ENCODE measurements at places on chromosomes 2 and 18.
A peak's percentile ranks its signal among the peaks of the same experiment; 100 is the strongest.

DNA sequence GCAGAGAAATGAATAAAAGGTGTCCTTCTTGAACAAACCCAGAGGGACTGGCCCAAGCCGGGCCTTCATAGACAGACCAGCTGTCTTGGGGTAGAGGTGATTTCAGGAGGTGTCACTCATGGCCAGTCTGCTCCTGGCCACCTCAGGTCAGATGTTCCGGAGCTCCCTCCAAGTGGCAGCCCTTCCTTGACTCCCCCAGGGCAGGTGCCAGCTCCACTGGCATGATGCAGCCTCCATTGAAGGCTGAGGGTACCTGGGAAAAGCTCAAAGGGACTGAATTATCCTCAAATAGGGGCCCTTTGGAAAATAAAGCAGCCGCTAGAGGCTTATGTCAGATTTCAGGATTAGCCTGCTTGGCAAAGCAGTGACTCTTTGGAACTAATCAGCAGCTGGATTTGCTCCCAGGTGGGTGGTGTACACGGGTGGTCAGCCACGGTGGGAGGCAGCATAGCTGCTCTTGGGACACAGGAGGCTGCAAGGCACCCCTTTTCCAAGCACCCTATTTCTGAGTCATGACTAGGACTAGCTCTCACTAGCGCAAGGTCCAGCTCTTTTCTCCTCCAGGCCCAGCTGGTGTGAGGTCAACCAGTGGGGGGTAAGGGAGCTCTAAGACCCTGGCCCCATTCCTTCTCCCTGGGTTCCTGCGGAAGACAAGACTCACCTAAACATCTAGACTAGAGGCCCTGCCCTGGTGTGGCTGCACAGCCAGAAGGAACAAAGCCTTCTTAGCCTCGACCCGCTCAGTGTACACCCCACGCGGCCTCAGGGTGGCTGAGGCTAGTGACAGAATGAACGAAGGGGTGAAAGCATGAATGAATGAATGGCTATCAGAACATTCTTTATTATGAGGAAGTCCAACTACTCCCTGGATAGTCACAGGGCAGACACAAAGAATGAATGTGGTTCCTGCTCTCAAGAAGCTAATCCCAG lies 29.3 kb downstream of the HS1BP3 start:
- no peak for DNase-seq

- DNase-seq = no peak
Measured at GRCh38 chr2:16031848-16032159, 91.5 kb downstream of the MYCN start.

DNA sequence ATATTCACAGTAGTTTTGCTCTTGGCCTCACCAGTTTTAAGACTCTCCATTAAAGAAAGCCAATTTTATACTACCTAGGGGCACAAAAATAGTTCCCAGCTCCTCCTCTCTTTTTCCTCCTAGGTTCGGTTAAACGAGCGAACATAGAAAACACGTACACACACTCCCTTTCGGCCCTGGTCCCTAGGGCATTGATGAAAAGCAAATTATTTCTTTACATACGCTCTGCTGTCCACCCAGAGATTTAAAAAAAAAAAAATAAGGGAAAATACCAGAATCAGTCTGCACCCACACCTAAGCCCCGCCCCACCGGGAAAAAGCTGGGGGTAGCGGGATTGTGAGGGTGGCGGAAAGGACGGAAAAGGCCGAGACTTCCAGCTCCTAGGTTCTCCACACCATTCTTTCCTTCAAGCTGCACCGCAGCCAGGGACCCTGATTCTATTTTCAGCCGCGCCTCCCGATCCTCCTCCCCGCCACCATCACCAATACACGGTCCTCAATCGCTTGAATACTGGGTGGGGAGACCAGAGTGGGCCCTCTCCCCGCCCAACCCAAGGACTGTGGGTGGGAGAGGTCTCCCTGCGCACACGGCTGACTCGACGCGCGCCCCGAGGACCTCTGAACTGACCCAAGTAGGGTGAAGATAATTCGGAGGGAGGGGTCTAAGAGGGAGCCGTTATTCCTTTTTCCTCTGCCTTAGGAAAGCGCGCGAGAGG lies 769 bp downstream of the ATF2 start:
- no peak for DNase-seq

GRCh38 chr2:226310146-226310545 lies 489.5 kb downstream of the IRS1 start:
- DNase-seq = no peak

GRCh38 chr2:97742381-97742847 lies 29.0 kb downstream of the ZAP70 start:
- DNase-seq = peak; percentile 38

GRCh38 chr2:121235542-121235941 lies 49.5 kb downstream of the TFCP2L1 start:
- DNase-seq = peak; percentile 15

GRCh38 chr2:200603972-200604371 lies 18.2 kb downstream of the AOX1 start:
- no peak for DNase-seq

DNA sequence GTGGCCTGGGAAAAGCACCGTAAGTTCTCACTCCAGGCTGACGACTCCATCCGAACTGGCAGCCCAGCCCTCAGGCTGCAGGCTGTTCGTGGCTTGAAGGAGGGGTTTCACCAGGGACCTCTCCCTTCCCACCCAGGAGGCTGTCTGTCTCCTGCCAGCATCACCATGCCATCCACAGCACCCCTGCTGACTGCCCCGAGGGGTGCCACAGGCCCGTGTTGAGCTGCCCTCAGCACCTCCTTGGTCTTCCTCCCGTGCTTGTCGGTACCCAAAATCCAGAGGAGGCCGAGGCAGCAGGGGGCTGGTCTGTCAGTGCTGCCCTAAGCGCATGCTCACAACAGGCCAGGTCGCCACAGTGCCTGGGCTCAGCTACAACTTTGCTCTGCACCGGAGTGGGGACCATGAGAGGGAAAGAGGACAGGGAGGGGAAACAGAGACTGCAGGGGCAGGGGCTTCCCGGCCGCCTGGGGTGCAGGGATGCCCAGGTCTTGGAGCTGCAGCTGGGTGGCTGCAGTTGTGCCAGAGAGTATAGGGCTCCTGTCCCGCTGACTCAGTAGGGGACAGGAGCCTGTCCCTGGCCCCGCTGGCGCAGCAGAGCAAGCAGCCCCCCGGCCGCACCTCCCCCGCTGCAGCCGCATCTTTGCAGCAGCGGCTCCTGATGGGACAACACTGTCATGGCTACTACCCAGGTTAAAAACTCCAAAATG lies 963.7 kb upstream of the CRIM1 start:
- DNase-seq = no peak

- no peak for DNase-seq
Measured at GRCh38 chr2:212609479-212609878, 70.9 kb upstream of the ERBB4 start.

DNA sequence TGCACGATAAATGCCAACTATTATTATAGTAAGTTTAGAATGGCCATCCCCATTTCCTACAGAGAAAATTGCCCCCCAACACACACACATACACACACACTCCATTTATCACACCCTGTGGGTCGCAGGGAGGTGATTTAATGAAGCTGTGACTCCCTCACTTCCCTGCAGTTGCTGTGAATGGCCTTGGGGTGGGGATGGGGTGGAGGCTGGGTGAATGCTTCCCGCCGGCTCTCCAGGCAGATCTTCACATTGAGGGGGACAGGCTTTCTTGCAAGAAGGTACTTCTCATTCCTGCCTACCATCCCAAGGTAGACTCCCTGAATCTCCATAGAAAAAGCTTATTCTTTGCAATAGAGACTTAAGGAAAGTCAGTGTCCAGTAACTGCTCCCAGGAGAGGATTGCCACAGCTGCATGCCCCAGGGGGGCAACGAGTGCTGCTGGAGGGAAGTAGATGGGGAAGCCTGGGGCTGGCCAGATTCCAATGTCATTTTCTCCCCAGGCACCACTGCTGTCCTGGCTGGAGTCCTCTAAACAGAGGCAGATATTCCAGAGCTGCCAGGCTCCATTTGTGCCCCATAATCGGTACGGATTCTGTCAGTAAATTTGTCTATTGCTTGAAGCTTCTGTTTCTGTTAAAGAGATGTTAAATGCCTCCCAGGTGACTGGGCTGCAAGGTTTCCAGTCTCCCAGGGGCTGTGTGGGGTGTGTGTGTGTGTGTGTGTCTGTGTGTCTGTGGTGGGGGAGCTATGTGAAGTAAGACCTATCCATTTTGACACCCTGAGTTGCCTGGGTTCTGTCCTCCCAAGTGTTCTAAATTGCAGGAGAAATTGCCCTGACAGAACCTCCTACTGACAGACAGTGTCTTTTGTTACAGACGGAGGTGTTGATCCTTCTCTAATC lies 265.5 kb downstream of the SRBD1 start:
- DNase-seq = peak; percentile 42

- no peak for DNase-seq
Measured at GRCh38 chr2:42082016-42082415, 34.2 kb downstream of the PKDCC start.

DNA sequence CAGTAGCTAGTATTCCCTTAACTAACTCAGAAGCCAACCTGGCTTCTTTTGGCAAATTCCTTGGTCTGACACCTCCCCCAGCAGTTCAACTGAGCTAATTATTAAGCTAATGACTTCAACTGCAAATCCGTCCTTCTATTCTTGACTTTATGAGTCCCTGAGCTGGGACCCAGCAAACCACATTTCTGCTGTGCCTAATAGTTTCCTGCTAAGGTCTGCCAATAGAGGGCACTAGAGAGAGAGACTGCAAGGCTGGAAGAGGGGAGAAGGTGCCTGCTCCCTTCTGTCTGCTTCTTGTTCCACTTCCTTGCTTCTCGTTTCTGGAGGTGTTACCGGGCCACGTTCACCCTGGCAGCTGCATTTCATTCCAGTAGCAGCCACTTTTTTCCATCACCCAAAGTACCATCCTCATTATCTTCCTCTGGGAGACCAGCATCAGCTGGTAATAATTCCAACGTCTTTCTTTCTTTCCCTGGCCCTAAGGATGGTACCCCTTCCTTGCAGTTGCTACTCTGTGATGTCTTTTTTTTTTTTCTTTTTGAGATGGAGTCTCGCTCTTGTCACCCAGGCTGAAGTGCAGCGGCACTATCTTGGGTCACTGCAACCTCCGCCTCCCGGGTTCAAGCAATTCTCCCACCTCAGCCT lies 352.0 kb downstream of the TNS1 start:
- peak; percentile 75 for DNase-seq

- DNase-seq = no peak
Measured at GRCh38 chr2:155157065-155157464, 458.6 kb downstream of the KCNJ3 start.

- no peak for DNase-seq
Measured at GRCh38 chr18:55398858-55399257, 189.1 kb downstream of the TCF4 start.

- no peak for DNase-seq
Measured at GRCh38 chr2:188522517-188522916, 230.8 kb downstream of the GULP1 start.

GRCh38 chr2:111057721-111058120 lies 63.0 kb upstream of the BCL2L11 start:
- no peak for DNase-seq

DNA sequence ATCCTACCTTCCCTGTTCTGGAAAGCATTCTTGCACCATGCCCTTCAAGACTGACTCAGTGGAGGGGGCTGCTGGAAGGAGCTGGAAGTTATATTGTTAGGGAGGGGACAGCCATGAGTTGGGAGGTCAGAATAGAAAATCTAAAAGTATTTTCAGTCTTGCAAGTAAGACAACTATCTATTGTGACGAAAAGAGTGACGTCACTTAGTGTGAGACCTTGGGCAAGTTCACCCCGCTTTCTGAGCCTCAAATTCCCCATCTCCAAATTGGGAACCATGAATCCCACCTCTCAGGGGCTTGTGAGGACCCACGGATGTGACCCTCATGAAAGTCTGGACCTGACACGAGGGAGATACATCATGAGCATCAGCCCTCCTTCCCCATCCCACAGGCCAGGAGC lies 46.5 kb downstream of the FOSL2 start:
- DNase-seq = no peak

GRCh38 chr2:43832457-43832856 lies 6.2 kb downstream of the ABCG5 start:
- peak; percentile 20 for DNase-seq

DNA sequence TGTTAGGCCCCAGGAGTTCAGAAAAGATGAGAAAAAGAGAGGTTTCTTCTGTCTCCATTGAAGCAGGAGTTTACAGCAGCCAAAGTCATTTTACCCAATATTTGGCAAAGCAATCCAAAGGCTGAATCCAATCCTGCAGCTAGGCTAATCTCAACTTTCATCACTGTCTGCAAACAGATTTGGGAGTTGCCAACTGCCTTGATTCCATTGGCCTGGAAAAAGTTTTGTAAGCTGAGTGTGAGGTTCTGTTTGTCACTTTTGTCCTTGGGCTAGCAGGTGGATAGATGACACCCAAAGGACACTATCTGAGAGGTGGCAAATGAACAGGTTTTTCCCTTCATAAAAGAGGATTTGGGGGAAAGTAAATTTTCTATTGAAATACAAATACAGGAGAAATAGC lies 56.6 kb upstream of the SETBP1 start:
- no peak for DNase-seq

- DNase-seq = no peak
Measured at GRCh38 chr18:24811950-24812681, 351.7 kb downstream of the HRH4 start.

DNA sequence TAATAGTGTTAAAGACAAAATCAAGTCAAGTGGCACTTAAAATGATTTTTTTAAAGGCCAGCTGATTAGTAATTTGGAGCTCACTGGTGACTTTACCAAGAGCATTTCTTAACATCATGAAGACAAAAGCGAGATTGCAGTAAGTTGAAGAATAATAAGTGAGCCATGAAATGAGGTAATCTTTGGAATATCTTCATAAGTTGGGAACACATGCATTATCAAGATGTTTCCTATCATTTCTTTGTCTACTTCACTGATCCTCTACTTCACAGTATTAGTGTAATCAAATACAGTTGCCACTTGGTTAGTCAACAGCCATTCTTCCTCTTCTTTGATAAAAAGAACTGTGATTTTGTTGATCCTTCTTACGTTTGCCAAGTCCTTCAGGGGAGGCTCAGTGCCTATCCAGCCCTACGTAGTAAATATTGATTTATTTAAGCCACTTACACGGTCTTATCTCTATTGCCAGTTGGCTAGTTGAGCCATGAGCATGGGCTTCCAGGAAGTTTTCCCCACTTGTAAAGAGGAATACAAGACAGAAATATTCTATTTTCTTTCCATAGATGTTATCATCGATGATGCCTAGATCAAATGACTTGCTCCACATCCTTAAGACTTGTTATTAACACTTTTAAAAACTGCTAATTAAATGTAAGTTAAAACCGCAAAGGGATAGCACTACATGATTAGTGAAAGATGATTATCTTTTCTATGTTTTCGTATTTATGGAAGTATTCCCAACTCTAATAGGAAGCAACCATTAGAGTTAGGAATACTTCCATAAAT lies 46.1 kb downstream of the YES1 start:
- no peak for DNase-seq

GRCh38 chr2:157940024-157940423 lies 63.9 kb upstream of the ACVR1 start:
- no peak for DNase-seq

GRCh38 chr18:3186678-3187658 lies 32.8 kb downstream of the MYOM1 start:
- DNase-seq = no peak

DNA sequence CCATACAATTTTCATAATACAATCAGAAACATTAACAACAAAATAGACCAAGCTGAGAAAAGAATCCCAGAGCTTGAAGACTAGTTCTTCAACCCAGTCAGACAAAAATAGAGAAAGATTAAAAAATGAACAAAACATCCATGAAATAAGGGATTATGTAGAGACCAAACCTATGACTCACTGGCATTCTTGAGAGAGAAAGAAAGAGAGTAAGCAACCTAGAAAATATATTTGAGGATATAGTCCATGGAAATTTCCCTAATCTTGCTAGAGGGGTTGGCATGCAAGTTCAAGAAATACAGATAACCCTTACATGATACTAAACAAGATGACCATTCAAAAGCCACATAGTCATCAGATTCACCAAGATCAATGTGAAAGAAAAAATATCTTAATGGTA lies 281.7 kb downstream of the CCDC85A start:
- no peak for DNase-seq
